ENCODE measurements at places on chromosomes 16 and 17.

- DNase-seq: no peak
Observed at GRCh38 chr17:66304304-66305174, 2.1 kb downstream of the PRKCA start.

GRCh38 chr17:30393911-30394867, 15.5 kb downstream of the CPD start:
- no peak for DNase-seq

GRCh38 chr16:85608515-85608885, 4.6 kb upstream of the GSE1 start:
- no peak for DNase-seq

DNA sequence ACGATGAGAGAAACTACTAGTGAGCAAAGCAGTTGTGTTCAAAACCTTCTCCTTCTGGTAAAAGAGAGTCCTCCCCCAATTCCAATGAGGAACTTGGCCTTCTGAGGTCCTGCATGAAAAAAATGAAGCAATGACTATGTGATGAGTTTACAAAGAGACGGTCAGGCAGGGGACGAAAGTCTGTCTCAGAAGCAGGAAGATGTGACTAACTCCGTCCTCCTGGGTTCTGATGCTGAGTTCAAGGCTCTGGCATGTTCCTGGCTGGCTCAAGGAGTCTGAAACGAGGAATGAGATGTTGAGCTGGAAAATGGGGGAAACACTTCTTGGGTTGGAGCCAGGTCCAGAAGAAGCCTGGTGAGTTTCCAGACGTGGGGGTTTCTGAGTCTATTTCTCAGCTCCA, 129.6 kb downstream of the CPPED1 start:
- no peak for DNase-seq

- DNase-seq: no peak
Observed at GRCh38 chr16:67116388-67117311, 6.9 kb downstream of the PHAF1 start.

GRCh38 chr16:3115003-3115402, 2.6 kb downstream of the ZNF205 start:
- no peak for DNase-seq

DNA sequence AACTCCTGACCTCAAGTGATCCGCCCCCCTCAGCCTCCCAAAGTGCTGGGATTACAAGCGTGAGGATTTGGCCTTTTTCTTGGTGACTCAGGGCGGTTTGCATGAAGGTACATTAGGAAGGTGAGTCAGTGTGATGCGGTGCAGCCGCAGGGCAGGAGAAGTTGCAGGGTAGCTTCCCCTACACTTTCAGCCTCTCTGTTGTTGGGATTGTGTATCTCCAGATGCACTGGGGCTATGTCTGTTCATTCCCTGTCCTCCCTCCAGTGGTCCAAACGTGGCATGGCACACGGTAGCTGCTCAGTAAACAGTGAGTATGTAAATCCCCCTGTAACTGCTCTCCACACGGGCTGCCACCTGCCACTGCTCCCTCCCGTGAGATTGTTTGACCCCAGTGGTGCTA, 109.1 kb upstream of the CDC42EP4 start:
- DNase-seq: no peak

DNA sequence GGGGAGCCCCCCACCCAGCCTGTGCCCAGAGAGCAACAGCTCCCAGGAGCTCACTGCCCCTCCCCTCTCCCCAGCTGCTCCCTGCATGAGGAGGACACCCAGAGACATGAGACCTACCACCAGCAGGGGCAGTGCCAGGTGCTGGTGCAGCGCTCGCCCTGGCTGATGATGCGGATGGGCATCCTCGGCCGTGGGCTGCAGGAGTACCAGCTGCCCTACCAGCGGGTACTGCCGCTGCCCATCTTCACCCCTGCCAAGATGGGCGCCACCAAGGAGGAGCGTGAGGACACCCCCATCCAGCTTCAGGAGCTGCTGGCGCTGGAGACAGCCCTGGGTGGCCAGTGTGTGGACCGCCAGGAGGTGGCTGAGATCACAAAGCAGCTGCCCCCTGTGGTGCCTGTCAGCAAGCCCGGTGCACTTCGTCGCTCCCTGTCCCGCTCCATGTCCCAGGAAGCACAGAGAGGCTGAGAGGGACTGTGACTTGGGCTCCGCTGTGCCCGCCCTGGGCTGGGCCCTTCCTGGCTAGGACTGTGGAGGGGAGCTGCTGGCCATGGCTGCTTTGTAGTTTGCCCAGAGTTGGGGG, 584 bp downstream of the TCAP start:
- DNase-seq: no peak

DNA sequence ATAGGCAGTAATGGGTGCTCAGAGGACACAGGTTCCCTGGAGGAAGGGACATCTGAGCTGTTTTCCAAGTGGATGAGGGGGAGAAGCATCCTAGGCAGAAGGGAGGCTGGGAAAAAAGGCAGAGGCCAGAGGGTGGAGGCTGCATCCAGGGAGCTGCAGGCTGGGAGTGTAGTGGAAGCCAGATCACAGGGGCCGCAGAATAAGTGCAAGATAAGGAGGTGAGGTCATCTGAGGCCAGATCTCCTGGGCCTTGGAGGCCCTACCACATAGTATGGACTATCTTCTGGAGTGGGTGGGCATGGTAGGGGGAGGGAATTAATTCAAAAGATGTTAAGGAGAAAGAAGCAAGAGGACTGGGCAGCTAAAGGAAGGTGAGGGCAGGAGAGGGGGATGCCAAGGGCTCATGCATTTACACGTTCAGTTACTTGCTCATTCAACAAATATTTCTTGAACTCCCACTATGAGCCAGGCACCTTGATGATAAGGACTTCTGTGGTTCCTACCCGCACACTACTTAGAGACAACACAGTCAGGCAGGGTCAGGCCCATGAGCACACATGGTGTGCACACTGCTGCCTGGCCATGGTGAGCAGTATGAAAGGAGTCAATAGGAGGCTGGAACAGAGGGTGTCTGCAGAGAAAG, 2.4 kb upstream of the RIPOR1 start:
- no peak for DNase-seq

- no peak for DNase-seq
Observed at GRCh38 chr17:45688353-45688752, 95.8 kb upstream of the CRHR1 start.

- DNase-seq: no peak
Observed at GRCh38 chr17:8806926-8807550, 7.9 kb upstream of the MFSD6L start.

DNA sequence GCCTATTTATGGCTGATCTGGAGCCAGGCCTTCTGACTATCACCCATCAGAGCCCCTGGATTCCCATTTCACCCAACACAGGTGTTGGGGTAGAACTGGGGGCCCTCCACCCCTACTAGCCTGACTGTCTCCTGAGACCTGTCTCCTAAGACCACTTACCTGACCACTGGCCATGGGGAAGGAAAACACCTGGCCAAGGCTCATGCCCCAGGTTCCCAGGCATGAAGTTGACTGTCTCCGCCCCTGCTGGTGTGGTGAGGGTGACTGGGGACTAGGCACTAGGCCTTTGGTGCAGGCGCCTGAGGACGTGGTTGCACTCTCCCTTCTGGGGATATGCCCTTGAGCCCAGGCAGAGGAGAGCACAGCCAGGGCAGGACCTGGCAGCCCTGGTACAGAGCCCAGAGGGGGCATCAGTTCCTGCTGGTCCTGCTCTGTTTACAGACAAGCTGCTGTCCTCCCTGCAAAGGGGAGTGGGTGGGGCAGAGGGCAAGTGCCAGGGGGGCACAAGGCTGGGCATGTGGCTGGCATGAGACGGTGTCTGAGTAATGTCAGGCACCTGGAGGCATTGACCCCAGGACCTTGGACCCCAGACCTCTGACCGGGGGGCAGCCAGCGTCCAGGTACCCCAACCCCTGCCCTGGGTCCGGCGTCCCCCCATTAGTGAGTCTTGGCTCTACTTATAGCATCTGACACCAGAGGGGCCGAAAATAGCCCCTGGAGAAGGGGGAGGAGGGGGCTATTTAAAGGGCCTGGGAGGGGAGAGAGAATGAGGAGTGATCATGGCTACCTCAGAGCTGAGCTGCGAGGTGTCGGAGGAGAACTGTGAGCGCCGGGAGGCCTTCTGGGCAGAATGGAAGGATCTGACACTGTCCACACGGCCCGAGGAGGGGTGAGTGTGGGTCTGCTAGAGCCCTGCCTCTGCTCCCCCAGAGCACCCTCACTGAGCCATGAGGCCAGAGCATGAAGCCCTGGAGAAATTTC, at the start of gene TCAP:
Gene TCAP, plus strand, starts transcription at position 769 of the 981 bp plus-strand sequence. Its CDS starts 11 bp downstream, at position 780.
- no peak for DNase-seq

DNA sequence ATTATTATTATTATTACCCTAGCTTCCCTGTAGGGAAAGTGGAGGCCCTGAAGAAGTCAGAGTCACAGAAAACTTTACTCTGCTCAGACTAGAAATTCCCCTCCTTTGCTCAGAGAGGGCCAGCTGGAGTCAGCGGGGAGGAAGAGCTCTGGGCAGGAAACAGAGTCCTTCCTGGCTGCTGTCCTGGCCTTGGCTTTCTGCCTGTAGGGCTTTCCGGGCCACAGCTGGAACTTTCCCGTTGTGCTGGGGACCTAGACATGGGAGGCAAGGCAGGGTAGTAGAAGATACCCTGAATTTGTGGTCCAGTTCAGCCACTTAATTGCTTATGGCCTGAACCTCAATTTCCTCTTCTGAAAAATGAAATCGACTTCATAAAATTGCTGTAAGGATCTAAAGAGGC, 14.0 kb upstream of the CCL2 start:
- DNase-seq: no peak

- DNase-seq: no peak
Observed at GRCh38 chr16:82091241-82091640, 56.2 kb downstream of the HSD17B2 start.

DNA sequence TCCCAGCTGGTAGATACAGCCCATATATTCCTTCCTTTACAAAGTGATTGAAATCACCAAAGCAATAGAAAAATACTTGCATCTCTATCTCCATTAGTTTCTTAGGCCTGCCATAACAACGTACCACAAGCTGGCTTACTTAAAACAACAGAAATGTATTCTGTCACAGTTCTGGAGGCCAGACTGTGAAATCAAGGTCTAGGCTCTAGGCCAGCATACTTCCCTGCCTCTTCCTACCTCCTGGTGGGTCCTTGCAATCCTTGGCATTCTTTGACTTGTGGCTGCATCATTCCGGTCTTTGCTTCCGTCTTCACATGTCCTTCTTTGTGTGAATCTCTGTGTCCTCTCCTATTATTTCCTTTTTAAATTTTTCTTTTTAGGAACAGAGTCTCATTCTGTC, 62.5 kb downstream of the ERCC4 start:
- DNase-seq: no peak

GRCh38 chr16:73231379-73231778, 183.5 kb upstream of the ZFHX3 start:
- no peak for DNase-seq

DNA sequence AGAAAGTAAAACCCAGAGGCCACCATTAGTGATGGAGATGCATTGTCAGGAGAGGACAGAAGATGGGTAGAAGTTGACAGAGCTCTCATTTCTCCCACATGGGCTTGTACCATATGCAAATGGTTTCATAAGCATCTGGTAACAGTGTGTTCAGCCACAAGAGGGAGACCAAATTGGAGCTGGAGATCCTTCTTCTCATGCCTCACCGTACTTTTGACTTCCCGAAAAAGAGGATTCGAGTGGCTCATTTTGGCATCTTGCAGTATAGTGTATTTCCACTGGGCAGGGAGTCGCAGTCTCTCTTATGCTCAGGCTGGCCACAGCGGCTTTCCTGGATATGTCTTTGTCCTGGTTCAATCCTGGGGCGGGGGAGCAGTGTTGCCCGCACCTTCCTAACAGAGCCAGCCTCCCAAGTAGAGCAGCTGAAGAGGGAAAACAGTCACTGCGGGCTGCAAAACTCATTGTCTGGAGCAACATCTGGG, 23.8 kb downstream of the TBC1D3B start:
- no peak for DNase-seq

- DNase-seq: peak; percentile 28
Observed at GRCh38 chr17:77827039-77827438, 131.5 kb upstream of the TNRC6C start.

DNA sequence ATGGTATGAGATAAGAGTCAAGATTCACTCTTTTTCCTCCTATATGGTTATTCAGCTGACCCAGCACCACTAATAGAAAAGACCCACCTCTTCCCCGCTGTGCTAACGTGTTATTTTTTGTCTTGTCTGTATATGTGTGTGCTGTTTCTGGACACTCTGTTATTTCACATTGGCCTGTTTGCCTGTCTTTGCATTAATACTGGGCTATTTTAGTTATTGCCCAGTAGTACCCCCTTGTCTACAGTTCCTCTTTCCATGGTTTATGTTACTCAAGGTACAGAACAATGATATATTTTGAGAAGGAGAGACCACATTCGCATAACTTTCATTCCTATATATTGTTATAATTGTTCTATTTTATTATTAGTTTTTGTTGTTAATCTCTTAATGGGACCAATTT, 74.0 kb upstream of the SIAH1 start:
- no peak for DNase-seq

GRCh38 chr17:82241183-82241925, 12.5 kb downstream of the SLC16A3 start:
- peak; percentile 92 for DNase-seq
